ENCODE measurements at places on chromosomes 6 and 20.

- no peak for DNase-seq
Observed at GRCh38 chr6:105135907-105136430, 43.8 kb downstream of the POPDC3 start.

- DNase-seq, result no peak
Observed at GRCh38 chr20:43375591-43375990, 82.1 kb upstream of the SRSF6 start.

- DNase-seq, result no peak
Observed at GRCh38 chr6:52739134-52739533, 24.1 kb downstream of the GSTA2 start.

DNA sequence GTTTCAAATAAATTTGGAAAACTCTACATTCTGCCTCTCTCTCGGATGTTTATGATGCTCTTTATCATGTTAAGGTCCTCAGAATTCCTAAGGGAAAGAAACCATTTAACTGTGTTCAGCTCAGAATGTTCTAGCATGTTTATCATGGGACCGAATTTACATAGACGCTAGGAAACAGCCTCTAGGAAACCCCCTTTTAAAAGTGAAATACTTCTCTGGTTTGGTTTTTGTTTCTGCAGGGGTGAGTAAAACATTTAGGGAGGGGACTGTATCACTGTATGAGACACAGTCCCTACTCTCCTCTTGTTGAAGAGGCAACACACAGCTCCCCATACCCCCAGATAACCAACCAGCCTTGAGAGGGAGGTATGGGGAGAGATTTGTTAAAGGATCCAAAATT is 267.6 kb upstream of the SUPT3H start:
- no peak for DNase-seq

DNA sequence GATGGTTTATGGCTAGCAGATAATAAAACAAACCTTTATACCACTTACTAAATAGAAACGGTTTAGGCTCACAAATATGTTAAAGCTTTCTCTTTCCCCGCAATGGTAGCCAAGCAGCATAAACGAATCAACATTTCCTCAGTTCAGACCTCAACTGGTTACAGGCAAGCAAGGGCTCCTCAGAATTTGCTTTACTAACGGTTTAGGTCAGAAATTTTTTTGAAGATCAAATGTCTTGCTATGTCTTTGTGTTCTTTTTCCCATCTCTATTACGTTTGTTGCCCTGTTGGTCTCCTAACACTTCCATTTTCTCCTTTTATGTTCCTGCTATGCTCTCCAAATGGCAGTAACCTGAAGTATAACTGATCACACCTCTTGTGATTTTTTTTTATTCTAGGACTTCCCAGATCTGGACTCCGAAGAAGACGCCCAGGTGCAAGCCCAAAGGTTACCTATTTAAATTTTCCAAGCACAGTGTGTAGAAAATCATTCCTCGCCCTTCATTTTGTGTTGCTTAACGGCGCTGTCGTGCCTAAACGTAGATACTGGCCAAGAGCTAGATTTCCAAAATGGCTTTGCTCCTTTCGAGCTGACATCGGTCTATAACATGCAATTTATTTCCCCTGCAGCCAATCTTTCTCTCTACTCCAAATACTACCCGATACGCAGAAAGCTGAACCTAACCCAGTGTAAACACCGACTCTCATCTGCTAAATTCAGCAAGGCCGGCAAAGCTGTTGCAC is 717 bp upstream of the ASF1A start:
- no peak for DNase-seq

DNA sequence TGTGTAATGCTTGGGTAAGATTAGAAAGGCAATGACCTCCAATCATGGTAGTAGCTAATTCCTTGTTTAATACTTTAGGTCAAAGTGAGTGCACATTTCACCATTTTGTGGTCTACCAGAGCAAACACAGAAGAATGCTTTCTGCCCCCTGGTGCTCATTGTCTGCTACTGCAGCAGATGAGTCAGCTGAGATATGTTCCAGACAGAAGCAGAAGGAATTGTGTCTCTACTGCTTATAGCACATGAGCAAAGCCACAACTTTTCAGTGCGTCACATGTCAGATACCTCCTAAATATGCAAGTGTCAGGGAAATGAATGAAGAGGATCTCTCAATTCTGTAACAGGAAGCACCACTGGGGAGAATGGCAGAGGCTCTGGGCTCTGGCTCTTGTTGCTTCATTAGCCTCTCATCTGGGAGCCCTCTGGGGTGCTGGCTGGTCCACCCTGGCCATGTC is 308.9 kb downstream of the ALDH8A1 start:
- DNase-seq, result no peak

Measured in mesenteric fat pad (tissue), 1 donor.